ENCODE measurements at places on chromosomes 12 and 14. TPM values are rescaled to one million over a fixed set of nuclear protein-coding genes. Genes with fewer than 3 reads are reported as not detected.

DNA sequence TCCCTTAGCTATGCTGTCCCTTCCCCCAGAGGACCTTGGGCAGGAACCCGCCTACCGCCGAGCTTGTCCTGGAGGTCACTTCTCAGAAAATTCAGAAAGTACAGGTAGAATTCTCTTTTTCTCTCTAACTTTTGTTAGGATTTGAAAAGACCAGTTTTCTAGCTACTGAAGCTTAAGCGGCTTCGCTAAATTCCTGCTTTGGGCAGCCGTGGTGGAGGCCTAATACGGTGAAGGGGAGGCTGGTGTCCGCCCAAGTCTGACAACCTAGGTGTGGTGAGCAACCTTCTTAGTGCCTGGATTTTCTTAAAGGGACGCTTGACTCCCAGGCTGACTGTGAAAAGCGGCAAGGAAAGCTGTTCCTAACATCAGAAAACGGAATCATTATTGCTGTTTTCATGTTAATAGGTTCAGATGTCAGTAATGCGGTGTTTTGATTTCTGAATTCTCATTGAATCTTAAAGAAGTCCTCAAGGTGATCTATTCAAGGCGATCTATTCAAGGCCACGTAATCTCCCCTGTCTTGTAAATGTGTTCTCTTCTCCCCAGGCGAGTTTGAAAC is 835 bp downstream of the FGD4 start:
- peaks cover 50% of the 10 kb centered on the region for H3K27me3 ChIP-seq
- H3K4me3 ChIP-seq = peak overlapping the region; percentile 62
- H3K36me3 ChIP-seq = no peaks in the 10 kb centered on the region
- DNase-seq = no peak
- peaks cover 12% of the 10 kb centered on the region for H3K4me1 ChIP-seq

GRCh38 chr14:99531251-99532096 is 50.3 kb downstream of the CCNK start:
- DNase-seq = no peak
- H3K27me3 ChIP-seq = no peaks in the 10 kb centered on the region
- H3K36me3 ChIP-seq = no peaks in the 10 kb centered on the region
- no peak overlapping the region for H3K4me3 ChIP-seq

DNA sequence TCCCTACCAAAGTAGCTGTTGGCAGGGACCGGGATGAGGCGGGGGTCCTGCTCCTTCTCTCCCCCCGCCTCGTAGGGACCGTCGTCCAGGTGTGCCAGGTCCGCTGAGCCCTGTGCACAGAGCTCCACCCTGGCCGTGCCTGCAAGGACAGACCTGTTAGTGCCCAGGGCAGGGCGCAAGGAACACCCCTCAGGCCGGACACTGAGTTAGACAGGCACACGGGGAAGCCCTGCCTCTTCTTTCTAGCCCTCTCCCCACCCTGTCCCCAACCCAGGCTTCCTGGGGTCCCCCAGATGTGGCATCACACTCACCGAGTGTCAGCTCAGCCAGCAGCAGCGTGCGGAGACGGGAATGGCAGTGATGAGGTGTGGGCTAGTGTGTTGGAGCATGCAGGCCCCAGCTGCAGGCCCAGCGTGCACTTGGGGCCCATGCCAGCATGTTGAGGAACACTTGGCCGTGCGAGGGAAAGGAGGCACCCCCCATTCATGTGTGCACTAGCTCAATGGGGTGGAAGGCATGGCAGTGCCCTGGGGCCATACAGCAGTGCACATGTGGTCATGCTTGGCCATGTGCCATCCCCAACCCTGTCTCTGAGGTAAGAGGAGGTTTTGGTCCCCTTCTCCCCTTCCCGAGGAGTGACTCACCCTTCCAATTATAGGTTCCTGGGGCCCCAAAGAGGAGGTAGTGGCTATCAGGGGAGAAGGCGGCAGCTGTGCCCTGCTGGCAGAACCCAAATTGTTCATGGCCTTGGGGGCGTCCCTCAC is 7.3 kb downstream of the ITGA7 start:
- no peak overlapping the region for H3K4me3 ChIP-seq
- no peak for DNase-seq
- H3K4me1 ChIP-seq = no peaks in the 10 kb centered on the region
- H3K27ac ChIP-seq = no peak overlapping the region

DNA sequence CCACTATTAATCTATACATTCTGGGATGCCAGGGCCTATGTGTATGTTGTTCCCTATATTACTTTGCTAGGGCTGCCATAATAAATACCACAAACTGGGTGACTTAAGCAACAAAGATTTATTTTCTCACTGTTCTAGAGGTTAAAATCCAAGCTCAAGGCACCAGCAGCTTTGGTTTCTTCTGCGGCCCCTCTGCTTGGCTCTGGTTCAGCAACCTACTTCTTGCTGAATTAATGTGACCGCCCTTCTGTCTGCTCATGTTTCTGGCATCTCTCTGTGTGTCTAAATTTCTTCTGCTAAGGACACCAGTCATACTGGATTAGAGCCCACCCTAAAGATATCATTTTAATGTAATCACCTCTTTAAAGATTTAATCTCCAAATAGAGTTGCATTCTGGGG is 84.7 kb downstream of the ZNF664 start:
- no peaks in the 10 kb centered on the region for H3K36me3 ChIP-seq
- peaks cover 14% of the 10 kb centered on the region for H3K27me3 ChIP-seq
- no peak overlapping the region for H3K27ac ChIP-seq
- DNase-seq = no peak

The SCARB1 gene
- 6.2 TPM for total RNA-seq

GRCh38 chr14:85279407-85279806 is 250.5 kb upstream of the FLRT2 start:
- H3K27me3 ChIP-seq = no peaks in the 10 kb centered on the region
- H3K27ac ChIP-seq = no peak overlapping the region
- H3K36me3 ChIP-seq = no peaks in the 10 kb centered on the region
- no peak overlapping the region for H3K4me3 ChIP-seq

DNA sequence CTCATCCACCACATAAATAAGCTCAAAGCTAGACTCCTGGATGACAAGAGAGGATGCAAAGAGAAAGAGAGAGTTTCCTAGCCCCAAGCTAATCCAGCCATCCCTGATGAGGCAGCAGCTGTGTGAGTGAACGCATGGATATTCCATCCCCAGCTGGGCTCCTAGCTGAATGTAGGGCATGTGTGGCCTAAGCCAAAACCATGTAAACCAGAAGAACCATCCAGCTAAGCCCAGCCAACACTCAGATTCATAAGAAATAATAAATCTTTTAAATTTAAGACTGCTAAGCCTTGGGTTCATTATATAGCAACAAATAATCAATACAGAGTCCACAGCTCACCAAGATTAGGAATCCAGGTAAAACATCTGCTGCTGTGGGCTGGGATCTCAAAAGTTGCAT is 94.3 kb downstream of the TNFAIP2 start:
- no peak overlapping the region for H3K4me3 ChIP-seq
- no peak overlapping the region for H3K27ac ChIP-seq
- peaks cover 31% of the 10 kb centered on the region for H3K27me3 ChIP-seq

DNA sequence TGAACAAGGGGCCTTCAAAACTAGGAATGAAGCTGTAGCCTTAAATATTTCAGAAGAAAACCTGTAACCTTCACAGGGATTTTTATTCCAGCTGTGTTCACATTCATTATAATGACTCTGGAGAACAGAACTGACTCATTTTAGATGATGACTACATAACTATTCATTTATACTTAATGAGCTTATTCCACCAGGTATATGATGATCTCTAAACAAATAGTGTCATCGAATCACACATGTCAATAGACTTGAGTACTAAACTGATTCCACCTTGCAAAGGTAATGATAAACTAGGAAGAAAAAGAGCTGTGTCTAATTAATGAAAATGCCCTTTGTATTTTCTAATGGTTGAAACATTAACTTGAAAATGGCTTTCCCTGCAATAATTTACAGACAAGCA is 433.2 kb downstream of the PDZRN4 start:
- H3K27ac ChIP-seq = no peak overlapping the region
- no peaks in the 10 kb centered on the region for H3K4me1 ChIP-seq
- no peak overlapping the region for H3K4me3 ChIP-seq

The MAGOHB gene
- total RNA-seq = 49.2 TPM

- H3K36me3 ChIP-seq = no peaks in the 10 kb centered on the region
- H3K27me3 ChIP-seq = peaks cover 21% of the 10 kb centered on the region
These were observed 58.9 kb upstream of the PLEKHG3 start for GRCh38 chr14:64645220-64645892.

The FAM186B gene
- total RNA-seq = 0.15 TPM

- no peaks in the 10 kb centered on the region for H3K36me3 ChIP-seq
- DNase-seq = no peak
- H3K4me1 ChIP-seq = no peaks in the 10 kb centered on the region
- no peaks in the 10 kb centered on the region for H3K27me3 ChIP-seq
- H3K27ac ChIP-seq = no peak overlapping the region
These were observed 240.1 kb downstream of the ALG10B start for GRCh38 chr12:38556647-38557046.

DNA sequence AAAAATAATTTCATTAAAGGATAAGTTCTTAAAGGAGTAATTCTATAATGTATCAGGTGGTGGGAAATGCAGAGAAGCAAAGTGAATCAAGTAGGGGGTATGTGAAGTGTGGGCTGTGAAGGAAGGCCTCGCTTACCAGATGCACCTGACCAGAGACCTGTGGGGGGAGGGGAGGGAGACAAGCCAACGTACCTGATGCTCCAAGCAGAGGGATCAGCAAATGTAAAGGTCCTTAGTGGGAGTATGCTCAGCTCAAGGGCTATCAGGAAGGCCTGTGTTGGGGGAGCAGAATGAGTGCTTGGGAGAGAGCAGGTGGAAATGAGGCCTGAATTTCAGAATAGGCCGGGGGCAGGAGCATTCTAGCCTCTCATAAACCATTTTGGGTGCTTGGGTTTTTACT is 57.1 kb downstream of the ANO4 start:
- no peaks in the 10 kb centered on the region for H3K36me3 ChIP-seq
- H3K4me1 ChIP-seq = no peaks in the 10 kb centered on the region
- no peak for DNase-seq
- no peaks in the 10 kb centered on the region for H3K27me3 ChIP-seq
- H3K4me3 ChIP-seq = no peak overlapping the region

- no peak overlapping the region for H3K4me3 ChIP-seq
- no peaks in the 10 kb centered on the region for H3K4me1 ChIP-seq
- no peak for DNase-seq
- no peak overlapping the region for H3K27ac ChIP-seq
- H3K27me3 ChIP-seq = peaks cover 4% of the 10 kb centered on the region
These were observed 175.8 kb downstream of the MSRB3 start for GRCh38 chr12:65454115-65454787.

- peaks cover 8% of the 10 kb centered on the region for H3K4me1 ChIP-seq
- no peak overlapping the region for H3K27ac ChIP-seq
- no peaks in the 10 kb centered on the region for H3K27me3 ChIP-seq
- no peak for DNase-seq
These were observed 35.8 kb upstream of the HDAC7 start for GRCh38 chr12:47855502-47855901.

The DPF3 gene
- 7.4 TPM for total RNA-seq

- no peak for DNase-seq
- H3K27ac ChIP-seq = no peak overlapping the region
- peaks cover 3% of the 10 kb centered on the region for H3K4me1 ChIP-seq
- no peaks in the 10 kb centered on the region for H3K27me3 ChIP-seq
These were observed 32.4 kb downstream of the BLTP3B start for GRCh38 chr12:100110276-100110675.

DNA sequence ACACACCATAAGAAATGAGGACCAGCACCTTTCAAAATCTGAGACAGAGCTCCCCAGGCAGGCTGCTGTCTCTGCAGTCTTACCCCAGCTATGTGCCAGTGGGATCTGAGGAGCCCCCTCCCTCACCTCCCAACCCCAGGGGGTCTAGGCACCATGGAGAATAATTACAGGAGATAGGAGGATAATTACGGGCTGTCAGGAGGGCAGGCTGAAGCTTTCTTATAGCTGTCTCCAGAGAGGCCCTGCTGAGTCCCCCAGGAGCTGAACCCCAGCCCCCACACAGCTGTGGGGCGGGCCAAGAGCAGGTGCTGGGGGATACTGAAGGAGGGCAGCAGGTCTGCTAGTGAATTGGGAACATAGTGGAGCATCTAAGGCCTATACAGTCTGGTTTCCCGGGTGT is 6.8 kb downstream of the CPNE6 start:
- no peaks in the 10 kb centered on the region for H3K36me3 ChIP-seq
- peak overlapping the region; percentile 65 for H3K27ac ChIP-seq
- peaks cover 3% of the 10 kb centered on the region for H3K27me3 ChIP-seq
- H3K4me1 ChIP-seq = peaks cover 42% of the 10 kb centered on the region
- no peak for DNase-seq
- H3K4me3 ChIP-seq = no peak overlapping the region

- H3K27ac ChIP-seq = no peak overlapping the region
- H3K4me1 ChIP-seq = no peaks in the 10 kb centered on the region
- DNase-seq = no peak
These were observed 60.1 kb downstream of the BCAT1 start for GRCh38 chr12:24888813-24889212.

DNA sequence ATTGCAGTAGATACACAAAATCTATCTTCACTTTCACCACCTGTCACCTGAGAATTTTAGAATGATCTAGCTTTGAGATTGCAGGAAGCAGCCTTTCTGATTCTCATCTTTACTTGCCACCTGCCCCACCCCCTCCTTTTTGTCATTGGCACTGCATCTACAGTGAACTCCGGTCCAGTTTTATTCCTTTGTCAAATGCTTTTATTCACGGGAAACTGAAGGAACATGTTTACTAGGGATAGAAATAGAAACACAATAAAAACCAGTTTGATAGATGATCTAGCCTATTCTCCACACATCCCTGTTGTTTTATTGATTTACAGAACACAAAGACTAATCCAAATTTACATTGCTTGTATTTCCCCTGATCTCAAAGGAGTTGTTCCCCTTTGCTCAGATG is 471.7 kb upstream of the STXBP6 start:
- no peaks in the 10 kb centered on the region for H3K36me3 ChIP-seq
- no peak overlapping the region for H3K27ac ChIP-seq
- H3K4me3 ChIP-seq = no peak overlapping the region
- H3K4me1 ChIP-seq = no peaks in the 10 kb centered on the region

DNA sequence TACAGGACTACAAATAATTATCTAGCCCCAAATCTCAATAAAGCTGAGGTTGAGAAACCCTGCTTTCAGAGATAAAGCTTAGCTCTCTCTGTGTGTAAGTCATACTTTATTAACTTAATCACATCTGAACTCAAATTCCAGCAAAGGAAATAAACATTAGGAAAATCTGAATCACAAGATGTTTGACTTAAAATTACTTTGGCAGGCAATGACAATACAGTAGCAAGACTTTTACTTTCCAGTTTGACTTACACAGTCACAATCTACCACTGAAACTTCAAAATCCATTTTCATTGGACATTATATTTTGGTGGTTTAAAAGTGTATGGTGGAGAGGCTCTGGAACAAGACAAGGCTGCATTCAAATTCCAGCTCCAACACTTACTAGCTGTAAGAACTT is 11.4 kb downstream of the TMEM116 start:
- no peak for DNase-seq
- peaks cover 71% of the 10 kb centered on the region for H3K4me1 ChIP-seq
- H3K4me3 ChIP-seq = peak overlapping the region; percentile 65

DNA sequence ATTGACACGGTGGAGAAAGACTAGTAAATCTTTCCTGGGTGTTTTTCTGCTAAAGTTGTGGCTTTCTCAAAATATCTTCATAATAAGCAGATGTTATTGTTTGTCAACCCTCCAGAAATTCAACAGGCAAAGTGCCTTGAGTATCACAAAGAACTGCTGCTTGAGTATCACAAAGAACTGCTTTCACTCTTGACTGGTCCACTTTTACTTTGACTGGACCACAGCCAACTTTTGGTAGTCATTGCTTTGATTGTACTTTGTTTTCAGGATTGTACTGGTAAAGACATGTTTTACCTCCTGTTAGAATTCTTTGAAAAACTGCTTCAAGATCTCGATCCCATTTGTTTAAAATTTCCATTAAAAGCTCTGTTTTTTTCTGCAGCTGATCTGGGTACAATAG is 62.6 kb downstream of the PDZRN4 start:
- H3K4me1 ChIP-seq = no peaks in the 10 kb centered on the region
- H3K36me3 ChIP-seq = no peaks in the 10 kb centered on the region
- H3K4me3 ChIP-seq = no peak overlapping the region
- no peak for DNase-seq
- H3K27me3 ChIP-seq = peaks cover 2% of the 10 kb centered on the region
- no peak overlapping the region for H3K27ac ChIP-seq

The NELL2 gene
- 55.1 TPM for total RNA-seq
